ENCODE measurements at places on chromosomes 6 and 20.

DNA sequence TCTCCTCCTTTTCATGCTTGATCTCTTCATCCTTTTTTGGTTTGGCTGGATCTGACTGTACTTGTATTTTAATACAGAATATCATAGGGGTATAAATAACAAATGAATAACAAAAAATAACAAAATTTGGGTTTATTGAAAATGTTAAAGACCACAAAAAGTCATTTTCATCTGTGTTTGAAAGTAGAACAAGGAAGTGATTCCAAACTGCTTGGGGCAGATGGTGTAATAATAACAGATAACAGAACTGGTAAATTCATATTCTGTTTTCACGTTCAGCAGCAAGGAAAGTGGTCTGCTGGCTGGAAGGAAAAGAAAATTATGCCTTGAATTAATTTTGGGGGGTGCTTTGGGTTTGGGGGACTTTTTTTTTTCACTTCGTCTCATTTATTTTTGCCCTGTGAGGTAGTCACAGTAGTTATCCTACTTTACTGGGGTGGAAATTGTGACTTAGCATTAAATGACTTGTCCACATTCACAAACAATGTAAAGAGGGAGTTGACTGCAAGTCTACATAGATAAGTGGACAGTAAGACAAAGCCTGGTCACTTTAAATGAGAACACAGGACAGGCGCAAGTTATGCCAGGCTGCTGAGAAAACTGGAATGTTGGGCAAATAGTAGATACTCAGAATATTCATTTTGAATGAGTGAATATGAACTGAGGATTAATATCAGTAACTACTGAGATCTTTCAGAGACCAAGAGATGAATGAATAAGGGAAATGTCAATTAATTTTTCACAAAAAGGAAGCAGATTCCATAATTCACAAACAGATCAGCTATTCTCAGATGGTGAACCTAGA is 193.9 kb upstream of the CITED2 start:
- DNase-seq, result no peak

- DNase-seq, result no peak
Measured at GRCh38 chr6:90293319-90293953, 3.2 kb downstream of the BACH2 start.

- no peak for DNase-seq
Measured at GRCh38 chr20:58173930-58174707, 54.3 kb downstream of the ANKRD60 start.

GRCh38 chr6:166005944-166006899 is 161.4 kb downstream of the TBXT start:
- DNase-seq, result peak; percentile 89

DNA sequence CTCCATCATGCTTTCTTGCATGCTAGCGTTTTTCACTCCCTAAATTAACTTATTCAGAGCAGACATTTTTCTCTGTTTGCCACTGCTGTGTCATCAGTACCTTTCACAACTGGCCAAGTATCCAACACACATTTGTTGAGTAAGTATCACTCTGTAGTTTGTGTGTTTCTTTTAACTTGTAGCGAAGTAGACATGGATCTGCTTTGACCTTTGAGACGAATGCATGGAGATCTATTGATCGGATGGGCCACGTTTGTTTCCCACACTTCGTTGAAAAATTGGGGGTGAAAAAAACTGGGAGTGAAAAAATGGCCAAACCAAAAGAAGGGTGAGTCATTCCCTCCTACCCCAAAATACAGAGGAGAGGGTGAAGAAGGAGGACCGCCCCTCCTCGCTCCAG is 12.9 kb upstream of the SLC9A8 start:
- DNase-seq, result no peak

GRCh38 chr6:17418281-17419188 is 25.1 kb downstream of the CAP2 start:
- DNase-seq, result peak; percentile 42

- DNase-seq, result no peak
Measured at GRCh38 chr20:15523400-15523799, 1049.8 kb downstream of the KIF16B start.

DNA sequence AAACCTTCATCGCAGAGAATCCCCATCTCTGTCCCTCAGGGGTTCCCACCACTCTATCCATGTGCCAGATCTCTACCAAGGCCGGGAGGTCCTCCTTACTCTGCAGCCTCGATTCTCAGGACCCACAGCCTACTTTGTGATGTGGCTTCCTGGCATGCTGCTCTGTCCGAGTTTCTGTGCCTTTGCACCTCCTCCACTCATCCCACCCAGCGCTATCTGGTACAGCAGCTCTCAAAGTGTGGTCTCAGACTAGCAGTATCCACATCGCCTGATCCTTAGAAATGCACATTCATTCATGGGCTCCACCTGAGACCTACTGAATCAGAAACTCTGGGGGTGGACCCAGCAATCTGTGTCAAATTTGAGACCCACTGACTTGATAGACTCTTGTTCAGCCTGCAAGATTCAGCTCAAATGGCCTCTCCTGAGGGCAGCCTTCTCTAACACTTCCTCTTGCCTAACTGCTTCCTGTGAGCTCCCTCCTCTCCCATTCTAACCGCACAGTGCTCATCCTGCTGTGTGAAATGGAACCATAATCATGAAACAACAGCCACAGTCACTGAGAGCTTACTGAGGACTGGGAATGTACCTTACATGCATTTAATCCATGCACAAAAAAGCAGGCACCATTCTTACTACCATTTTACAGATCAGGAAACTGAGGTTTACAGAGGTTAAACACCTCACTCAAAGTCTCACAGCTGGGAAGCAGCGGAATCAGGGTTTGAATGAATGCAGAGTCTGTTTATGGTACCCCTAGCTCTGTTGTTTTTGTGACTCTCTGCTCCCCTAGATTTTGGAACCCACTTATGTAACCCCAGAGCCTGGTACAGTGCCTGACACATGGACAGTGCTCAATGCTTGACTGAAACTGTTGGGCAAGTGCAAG is 69.4 kb downstream of the JPH2 start:
- no peak for DNase-seq

GRCh38 chr20:38414769-38415450 is 20.2 kb downstream of the SNHG17 start:
- DNase-seq, result no peak

DNA sequence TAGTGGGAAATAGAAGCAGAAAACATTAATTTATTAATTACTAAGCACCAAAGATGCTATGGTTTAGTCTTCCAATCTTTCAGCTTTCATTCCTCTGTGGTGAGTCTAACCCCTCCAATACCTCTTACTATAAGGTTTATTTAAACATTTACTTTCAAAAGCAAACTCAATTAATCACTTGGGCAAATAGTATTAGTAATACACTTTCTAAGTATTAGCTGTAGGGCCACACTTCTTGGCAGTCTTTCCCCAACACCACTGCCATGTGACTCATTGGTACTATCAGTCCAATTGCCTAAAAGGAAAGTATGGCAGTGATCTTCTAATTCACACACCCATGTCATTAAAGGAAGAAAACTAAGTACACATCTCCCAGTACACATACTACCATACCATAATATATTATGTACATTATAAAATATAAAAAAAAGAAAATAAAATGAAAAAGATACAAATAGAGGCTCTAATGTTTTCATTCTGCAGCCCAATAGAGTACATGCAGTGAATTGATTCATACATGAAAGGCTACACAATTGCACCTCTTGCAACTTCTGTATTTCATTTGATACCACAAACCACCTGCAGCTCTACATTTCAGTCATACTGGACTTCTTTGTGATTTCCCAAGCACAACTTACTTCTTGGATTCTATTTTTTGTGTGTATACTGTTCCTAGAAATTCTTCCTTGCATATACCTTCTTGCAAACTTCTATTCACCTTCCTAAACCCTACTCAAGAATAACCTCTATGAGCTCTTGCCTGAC is 218.6 kb downstream of the PKHD1 start:
- DNase-seq, result no peak

- no peak for DNase-seq
Measured at GRCh38 chr6:73704260-73704659, 8.3 kb downstream of the CD109 start.

Measured in cerebellum (tissue), 4 donors.